ENCODE measurements at places on chromosomes 5 and 9.

- no peak for DNase-seq
These were observed 38.4 kb upstream of the HAND1 start for GRCh38 chr5:154516475-154516874.

GRCh38 chr5:151448038-151448985 lies 909 bp downstream of the SLC36A1 start:
- peak; percentile 28 for DNase-seq

GRCh38 chr5:982377-983237 lies 26.0 kb upstream of the NKD2 start:
- DNase-seq, result peak; percentile 28

- DNase-seq, result no peak
These were observed 6.9 kb downstream of the PBX3 start for GRCh38 chr9:125754096-125754495.

- peak; percentile 71 for DNase-seq
These were observed 152.8 kb downstream of the GAS1 start for GRCh38 chr9:86794391-86795046.

- DNase-seq, result no peak
These were observed 22.2 kb upstream of the GNPDA1 start for GRCh38 chr5:142034994-142035393.

DNA sequence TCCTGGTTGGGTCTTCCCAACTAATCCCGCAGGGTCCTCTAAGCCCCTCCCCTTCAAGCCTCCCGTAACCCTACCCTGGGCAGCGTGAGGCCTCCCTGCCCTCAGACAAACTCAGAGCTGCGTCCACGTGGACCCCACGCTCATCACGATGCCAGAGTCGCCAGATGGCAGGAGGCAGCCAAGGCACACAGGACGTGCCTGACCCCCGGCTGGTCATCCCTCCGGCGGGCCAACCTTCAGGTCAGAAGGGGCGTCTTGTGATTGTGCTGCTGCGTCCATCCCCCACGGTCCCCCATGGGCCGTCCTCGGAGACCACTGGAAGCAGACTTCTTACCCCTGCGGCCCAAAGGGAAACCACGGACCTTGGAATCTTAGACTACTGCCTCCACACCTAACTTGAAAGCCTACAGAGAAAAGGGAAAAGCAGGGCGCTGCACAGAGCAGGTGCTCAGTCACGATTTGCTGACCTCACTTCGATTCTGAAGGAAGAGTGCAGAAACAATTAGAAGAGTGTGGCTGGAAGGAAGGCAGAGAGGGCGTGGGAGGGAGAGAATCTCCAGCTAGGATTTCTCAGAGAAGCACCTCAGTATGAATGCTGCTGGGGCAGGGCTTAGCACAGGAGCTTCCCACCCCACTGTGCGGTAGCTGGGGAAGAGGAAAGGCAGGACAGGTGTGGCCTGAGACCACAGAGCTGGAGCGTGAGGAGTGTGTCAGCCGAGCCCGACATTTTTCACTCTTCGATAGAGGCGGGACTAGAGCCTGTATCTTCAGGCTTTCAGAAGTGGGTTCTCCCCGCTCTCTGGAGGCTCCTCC lies 174.8 kb downstream of the ERCC6L2 start:
- DNase-seq, result no peak

- no peak for DNase-seq
These were observed 887 bp downstream of the PTPDC1 start for GRCh38 chr9:94085062-94085639.

DNA sequence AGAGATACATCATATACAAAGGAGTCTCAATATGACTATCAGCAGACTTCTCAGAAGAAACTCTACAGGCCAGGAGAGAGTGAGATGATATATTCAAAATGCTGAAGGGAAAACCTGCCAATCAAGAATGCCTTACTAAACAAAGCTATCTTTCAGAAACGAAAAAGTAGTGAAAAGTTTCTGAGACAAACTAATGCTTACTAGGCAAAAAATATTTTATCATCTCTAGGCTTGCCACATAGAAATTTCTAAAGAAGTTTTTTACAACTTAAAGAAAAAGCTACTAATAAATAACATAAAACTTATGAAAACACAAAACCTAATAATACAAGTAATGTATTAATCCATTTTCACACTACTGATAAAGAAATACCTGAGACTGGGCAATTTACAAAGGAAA lies 59.9 kb upstream of the SPEF2 start:
- no peak for DNase-seq

- DNase-seq, result no peak
These were observed 38.8 kb downstream of the DNAJB5 start for GRCh38 chr9:35028341-35028740.

- DNase-seq, result no peak
These were observed 32.3 kb downstream of the CNTRL start for GRCh38 chr9:121107029-121107428.

GRCh38 chr5:129069292-129069691 lies 25.3 kb upstream of the ISOC1 start:
- no peak for DNase-seq

- DNase-seq, result no peak
These were observed 85.1 kb downstream of the FBXL7 start for GRCh38 chr5:15585128-15585527.

- DNase-seq, result no peak
These were observed 56.1 kb upstream of the IFNK start for GRCh38 chr9:27468000-27468399.

DNA sequence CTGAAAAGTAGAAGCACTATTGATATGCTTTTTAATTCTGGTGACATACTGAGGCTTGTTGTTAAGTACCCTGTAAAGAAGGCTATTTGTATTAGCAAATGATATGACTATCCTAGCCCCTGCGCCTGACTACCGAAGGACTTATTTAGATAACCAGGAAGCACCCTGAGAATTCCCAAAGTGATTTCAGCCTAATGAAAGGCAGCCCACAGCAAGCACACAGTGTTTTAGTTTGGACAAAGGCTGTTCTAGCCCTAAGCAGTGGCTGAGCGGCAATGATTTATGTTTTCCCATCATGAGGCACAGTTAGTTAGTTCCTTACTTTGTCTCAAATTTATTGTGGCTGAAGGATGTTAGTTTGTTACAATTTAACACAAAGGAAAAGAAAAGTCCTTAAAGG lies 235.3 kb downstream of the KCTD16 start:
- no peak for DNase-seq

GRCh38 chr5:77590347-77590746 lies 48.2 kb downstream of the OTP start:
- no peak for DNase-seq

DNA sequence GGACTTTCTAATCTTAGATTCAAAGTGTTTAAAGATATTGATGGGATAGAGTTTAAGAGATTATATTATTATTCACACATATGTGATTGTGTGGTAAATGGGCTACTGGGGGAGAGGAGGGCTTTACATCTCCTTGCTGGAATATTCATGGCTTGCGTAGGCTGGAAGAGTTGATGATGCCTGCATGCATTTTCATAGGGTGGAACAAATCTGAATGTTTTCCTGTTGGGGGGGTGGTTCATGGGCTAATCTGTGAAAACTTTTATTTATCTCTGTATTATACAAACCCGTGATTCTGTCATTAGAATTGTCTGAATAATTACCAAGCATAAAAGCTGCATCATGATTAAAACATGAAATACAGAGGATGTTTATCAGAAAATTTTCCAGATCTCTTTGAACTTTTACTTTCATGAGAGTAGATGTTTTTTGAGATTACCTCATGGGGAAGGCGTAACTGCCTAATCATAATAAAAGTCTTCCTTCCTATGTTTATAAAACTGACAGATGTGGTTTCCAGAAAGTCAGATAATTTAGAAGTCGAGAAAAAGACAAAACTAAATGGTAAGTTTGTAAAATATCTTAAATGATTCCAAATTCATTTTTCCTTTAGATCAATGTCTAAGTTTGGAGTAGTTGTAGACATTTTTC lies 1185.4 kb upstream of the SEMA6A start:
- no peak for DNase-seq

DNA sequence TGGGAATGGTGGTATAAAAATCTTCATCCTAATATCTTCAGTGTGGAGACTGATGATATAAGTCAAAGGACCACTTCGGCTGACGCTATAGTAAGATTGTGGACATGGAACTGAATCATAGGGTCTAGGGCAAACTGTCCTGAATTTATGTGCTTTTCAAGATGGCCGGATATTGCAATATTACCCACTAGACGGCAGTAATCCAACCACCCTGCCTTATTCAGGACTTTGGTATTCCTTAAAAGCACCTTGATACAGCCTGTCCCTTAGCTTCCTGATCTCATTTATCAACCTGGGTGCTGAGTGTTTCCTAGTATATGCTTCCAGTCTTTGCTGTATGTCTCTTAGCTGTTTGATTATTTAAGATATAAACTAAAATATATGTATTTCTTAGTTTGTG lies 71.2 kb upstream of the COX7C start:
- DNase-seq, result no peak

GRCh38 chr5:122434205-122434970 lies 122.4 kb downstream of the SNCAIP start:
- no peak for DNase-seq

DNA sequence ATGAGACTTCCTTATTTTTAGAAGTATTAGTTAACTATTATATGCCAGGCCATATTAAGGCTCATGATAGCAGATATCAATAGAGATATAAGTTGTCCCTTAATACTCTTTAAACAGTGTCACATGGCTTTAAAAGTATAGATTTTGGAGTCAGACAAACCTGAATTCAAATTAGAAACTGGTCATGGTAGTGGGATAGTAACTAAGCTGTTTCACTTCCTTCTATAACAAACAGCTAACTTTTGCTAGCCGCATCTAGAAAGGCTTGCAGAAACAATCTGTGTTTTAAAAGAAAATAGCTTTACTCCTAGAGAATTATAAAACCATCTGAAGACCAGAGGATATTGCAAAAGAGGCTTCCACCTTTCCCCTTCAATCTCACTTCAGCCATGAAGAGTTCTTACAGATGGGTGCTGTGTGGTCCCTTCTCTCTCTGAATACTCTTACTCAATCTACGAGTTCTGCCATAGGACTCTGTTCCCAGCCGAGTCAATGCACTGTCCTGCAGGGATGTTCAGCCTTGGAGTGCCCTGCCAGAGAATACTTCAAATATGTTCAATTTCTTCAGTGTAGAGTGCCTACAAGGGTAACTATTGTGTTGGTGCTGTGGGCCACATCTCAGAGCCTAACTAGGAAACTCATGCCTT lies 810.2 kb downstream of the EFNA5 start:
- no peak for DNase-seq

DNA sequence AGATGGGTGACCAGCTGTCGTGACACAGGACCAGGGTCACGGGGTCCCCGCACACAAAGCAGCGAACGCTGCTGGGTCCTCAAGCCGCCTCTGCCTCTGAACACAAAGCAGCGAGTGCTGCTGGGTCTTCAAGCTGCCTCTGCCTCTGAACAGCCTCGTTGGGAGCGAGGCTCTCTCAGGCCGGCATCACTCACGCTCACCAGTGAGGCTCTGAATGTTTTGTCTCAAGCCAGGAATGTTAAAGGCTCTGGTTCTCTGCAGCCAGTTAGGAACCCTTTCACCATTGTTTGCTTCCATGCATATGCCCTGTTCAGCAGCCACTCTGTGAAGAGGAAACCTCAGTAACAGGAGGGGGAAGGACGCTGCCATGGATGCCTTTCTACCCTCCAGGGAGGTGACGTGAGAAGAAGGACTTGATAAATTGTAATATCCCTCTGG lies 82.7 kb upstream of the TAF11L2 start:
- no peak for DNase-seq

- DNase-seq, result peak; percentile 97
These were observed at the start of gene CTNNAL1 for GRCh38 chr9:109012876-109013678. TSS of gene CTNNAL1 (minus strand) at chr9:109013499. CDS start at chr9:109013442, 57 bp downstream.

DNA sequence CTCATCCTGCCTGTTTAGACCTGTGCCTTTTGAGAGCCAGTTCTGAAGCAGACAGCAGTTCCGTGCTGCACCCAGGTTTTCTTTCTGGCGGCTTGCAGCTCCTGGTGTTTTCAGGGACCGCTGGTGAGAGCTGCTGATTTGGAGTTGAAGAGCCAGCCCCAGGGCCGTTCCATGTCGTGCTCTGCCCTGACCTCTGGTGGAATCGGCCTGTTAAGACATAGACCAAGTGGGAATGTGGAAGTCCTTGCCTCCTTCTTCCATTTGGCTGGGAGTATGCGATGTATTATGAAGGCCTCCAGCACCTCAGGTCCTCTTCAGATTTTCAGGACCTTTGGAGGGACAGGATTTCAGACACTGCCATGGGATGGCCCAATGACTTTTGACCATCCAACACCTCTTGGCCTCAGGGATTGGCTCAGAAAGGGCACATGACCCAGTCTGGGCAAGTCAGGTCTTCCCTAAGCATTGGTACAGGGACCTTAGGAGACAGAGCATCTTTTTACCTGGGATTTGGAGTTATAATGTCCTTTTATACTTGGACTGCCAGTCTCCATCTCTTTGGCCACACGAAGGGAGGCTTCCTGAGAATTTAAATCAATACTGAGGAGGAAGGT lies 136.1 kb upstream of the CLINT1 start:
- peak; percentile 81 for DNase-seq
